Activated CD4-positive, alpha-beta memory T cell treated with anti-CD3 and anti-CD28 coated beads for 36 hours (primary cell): ENCODE measurements at places on chromosomes 5 and 9. TPM values are rescaled to one million over a fixed set of nuclear protein-coding genes. Genes with fewer than 3 reads are reported as not detected.

Gene PCDHAC2
- not detected for total RNA-seq

GRCh38 chr5:169200125-169200778 lies 100.7 kb downstream of the SLIT3 start:
- no peak for DNase-seq
- H3K27me3 ChIP-seq = peaks cover 3% of the 10 kb centered on the region
- H3K27ac ChIP-seq = no peak overlapping the region
- no peaks in the 10 kb centered on the region for H3K4me1 ChIP-seq
- no peaks in the 10 kb centered on the region for H3K36me3 ChIP-seq

GRCh38 chr9:73009649-73010288 lies 56.9 kb upstream of the ALDH1A1 start:
- no peak overlapping the region for H3K27ac ChIP-seq
- H3K4me3 ChIP-seq = no peak overlapping the region
- DNase-seq = no peak
- no peaks in the 10 kb centered on the region for H3K4me1 ChIP-seq
- peaks cover 17% of the 10 kb centered on the region for H3K27me3 ChIP-seq
- H3K36me3 ChIP-seq = no peaks in the 10 kb centered on the region

DNA sequence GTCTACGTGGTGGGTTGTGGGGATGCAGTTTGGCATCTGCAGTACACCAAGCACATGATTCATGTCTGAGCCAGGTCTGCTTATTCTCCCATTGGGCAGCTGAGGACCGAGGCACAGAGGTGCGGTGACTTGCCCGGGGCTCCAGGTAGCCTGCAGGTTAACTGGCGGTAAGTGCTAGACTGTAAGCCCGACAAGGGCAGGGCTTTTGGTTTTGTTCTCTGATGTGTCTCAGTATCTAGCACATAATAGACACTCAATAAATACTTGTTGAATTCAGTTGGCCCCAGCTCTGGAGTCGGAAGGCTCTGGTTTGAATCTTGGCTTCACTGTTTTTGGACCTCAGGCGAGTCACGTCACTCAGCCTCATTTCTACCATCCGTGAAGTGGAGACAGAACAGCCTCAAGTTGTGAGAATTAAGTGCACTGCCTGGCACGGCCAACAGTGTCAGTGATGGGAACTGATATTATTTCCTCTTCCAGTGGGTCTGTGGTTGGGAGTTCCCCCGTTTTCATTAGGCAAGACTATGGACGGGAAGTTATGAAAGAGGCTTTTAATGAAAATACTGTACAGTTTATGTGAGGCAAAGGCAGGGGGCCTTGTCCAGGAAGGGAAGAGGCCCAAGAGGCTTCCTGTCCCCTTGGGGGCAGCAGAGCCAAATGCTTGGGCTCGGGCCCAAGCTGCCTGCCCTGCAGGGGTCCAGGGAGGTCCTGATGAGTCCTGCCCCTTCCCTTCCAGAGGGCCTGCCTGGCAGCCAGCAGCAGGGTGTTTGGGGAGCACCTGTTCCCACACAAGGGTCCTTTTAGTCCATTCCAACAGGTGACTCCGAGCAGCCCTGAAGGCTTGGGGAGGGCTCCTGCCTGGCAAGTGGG lies 3.3 kb downstream of the PRELID1 start:
- H3K4me3 ChIP-seq = no peak overlapping the region
- H3K4me1 ChIP-seq = peaks cover 47% of the 10 kb centered on the region
- no peak for DNase-seq
- peaks cover 34% of the 10 kb centered on the region for H3K36me3 ChIP-seq

Gene CKMT2
- total RNA-seq = not detected

DNA sequence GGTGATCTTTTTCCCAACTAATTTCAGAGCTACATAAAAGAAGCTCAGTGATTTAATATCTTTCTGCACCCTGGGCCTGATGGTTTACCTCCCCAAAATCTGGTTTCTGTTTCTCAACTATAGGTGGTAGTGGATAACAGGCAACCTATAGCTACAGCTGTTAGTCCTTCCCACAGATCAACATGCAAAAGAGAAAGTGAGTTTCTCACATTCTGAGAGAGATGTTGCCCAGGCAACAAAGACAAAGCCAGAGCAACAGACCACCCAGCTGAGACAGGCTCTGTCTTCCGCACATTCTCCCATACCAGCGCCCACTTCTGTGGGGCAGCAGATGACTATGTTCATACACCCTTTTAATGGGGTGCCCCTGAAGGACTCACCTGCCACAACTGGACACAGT lies 40.7 kb upstream of the PPP2R2B start:
- no peak overlapping the region for H3K4me3 ChIP-seq
- peaks cover 3% of the 10 kb centered on the region for H3K4me1 ChIP-seq
- H3K27ac ChIP-seq = no peak overlapping the region
- H3K27me3 ChIP-seq = no peaks in the 10 kb centered on the region
- DNase-seq = no peak

DNA sequence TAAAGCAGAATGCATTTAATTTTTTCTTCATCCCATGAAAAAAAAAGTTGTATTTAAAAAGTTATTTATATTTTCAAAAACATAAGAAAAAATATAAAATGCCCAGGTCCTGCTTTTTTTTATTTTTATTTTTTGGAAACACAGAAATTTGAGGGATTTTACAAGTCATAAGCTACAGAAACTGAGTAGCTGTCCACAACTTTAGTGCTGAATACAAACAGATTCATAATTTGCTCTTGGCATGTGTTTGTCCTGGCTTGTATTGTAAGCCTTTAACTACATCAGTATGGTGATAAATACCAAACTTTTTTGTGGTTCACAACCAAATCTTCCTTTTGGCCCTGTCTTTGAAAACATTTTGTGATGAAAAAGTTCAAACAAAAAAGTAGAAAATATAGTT lies 7.5 kb upstream of the PLCXD3 start:
- no peaks in the 10 kb centered on the region for H3K36me3 ChIP-seq
- no peaks in the 10 kb centered on the region for H3K4me1 ChIP-seq
- DNase-seq = no peak
- H3K4me3 ChIP-seq = no peak overlapping the region
- no peak overlapping the region for H3K27ac ChIP-seq
- H3K27me3 ChIP-seq = peaks cover 1% of the 10 kb centered on the region
